COR-L47 (cell line): ENCODE measurements at places on chromosomes 1 and 21.
A peak's percentile ranks its signal among the peaks of the same experiment; 100 is the strongest.

DNA sequence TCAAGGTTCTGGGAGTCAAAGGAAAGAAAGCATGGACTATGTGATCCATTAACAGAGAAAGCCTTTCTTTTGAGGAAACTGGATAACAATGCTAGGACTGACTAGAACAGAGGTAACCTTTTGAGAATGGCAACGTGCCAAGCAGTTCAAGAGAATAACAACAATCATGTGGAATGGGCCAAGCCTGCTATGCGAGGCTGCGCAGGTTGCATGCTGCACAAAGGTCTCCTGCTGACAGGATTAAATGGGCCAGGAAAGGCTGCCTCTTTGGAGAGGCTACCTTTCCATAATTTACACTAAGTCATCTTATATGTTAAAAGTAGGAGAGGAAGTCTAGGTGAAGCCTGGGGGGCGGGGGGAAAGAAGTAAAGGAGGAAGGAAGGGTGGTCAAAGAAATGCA, 5.8 kb downstream of the PCNX2 start:
- DNase-seq = peak; percentile 68

DNA sequence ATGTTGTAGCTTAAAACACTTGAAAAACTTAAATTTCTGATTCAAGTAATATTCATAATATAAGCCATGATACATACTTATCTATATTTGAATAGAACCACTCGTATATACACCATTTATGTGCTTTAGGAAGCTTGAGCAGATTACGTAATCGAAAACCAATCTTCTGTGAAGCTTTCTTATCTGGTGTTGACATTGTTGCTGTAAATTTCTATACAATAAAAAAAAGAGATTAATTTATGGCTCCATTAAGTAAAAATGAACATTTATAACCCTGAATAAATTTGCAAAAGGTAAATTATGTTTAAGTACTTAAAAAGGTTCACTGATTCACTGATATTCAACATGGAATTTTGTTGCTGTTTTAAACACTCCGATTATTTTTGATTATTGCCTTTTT, 21.4 kb downstream of the LIN9 start:
- DNase-seq = no peak

DNA sequence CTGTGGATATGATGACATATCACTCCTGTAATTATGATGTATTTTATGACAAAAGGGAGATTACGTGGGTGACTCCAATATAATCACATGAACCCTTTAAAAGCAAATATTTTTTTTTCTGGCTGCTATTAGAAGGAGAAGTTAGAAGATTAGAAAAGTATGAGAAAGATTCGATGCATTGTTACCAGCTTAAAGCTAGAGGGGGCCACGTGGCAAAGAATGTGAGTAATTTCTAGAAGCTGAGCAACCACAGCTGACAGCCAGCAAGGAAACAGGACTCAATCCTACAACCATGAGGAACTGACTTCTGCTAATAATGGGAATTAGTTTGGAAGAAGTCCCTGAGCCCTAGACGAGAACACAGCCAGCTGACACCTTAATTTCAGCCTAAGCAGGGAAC, 56.3 kb upstream of the C1orf87 start:
- DNase-seq = no peak

GRCh38 chr1:41728403-41729202, 190.1 kb downstream of the HIVEP3 start:
- no peak for DNase-seq

- DNase-seq = no peak
Observed at GRCh38 chr1:200118779-200119505, 91.4 kb downstream of the NR5A2 start.

- DNase-seq = no peak
Observed at GRCh38 chr1:19138958-19139581, 71.0 kb downstream of the UBR4 start.

- DNase-seq = no peak
Observed at GRCh38 chr1:43634721-43635120, 15.2 kb upstream of the KDM4A start.

- DNase-seq = no peak
Observed at GRCh38 chr1:45621501-45621836, 2.4 kb downstream of the CCDC17 start.

DNA sequence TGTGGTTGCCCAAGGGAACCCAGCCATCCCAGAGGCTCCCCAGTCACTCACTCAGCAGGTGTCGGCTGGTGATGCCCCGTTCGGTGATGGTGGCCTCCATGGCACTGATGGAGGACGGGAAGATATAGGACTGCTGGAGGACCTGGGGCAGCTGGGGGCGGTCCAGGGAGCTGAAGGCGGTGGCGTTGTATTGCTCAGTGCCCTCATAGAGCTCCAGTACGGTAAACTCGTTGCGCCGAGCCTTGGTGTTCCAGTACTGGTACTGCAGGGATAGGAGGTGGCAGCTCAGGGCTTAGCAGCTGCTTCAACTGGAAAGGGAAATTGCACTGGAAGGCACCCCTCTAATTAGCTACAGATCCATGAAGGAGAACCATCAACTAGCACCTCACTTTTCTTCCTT, 12.5 kb upstream of the UBR4 start:
- DNase-seq = no peak

GRCh38 chr1:42974767-42975437, 16.2 kb upstream of the SLC2A1 start:
- no peak for DNase-seq

DNA sequence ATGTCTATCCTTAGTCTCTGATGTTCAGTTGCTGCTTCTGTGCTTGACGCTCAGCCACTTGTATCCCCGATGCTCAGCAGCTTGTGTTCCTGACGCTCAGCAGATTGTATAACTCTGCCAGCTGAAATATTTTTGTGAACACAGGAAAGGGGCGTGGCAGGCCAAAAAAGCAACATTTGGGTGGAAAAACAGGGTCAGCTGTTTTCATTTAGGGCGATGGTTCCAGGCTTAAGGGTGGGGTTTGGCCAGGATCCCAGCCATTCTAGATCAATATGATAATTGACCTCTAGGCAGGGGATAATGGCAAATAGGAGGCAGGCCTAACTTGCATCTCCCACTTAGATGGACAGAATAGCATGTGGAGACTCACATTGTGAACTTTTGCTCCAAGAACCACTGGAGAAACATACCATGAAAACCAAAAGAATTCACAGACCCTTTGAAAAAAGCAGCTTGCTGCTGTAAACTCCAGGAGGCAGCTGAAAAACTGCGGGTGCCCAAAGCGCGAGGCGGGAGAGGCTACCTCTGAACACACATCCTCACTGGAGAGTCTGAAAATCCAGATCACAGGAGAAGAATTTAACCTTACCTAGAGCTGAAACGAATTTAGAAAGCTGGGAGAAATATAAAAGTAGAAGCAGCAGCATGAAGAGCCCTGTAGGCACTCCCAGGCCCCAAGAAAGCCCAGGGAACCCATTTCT, 58.3 kb downstream of the ZNF648 start:
- no peak for DNase-seq

DNA sequence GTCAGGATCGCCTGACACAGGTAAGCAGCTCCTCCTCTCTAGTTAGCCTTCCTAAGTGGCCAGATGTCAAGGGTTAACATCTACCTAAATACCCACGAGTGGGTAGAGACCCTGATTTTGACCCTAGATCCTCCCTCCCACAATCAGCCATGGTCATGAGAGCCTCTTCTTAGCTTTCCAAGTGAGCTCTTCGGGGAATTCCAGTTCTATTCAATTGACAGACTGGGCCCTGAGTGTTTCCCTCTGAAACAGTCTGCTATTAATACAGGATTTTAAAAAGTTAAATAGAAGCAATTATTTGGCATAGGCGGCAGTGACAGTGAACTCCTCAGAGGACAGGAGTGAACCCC, 28.1 kb downstream of the C2CD2 start:
- no peak for DNase-seq

- DNase-seq = no peak
Observed at GRCh38 chr1:109281680-109282496, 1.1 kb downstream of the PSRC1 start.

DNA sequence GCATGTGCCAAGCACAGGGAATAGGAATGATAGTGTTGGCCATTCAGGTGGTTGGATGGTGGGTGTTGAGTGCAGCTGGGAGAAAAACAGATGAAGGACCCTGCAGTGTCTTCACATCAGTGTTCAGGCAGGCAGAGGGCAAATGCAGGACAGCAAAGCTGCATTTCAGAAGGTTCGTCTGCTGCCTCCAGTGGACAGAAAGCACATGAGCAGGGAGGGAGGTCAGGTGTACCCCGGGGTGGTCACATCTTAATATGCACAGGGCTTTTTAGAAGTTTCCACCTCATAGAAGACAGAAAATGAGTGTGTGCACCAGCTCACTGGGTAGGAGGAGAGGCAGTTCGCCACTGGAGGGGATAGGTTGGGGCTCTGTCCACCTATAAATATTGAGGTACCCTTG, 184.9 kb downstream of the SLC35F3 start:
- no peak for DNase-seq

GRCh38 chr1:66207484-66207883, 326.5 kb upstream of the SGIP1 start:
- DNase-seq = peak; percentile 1

- no peak for DNase-seq
Observed at GRCh38 chr21:46018615-46019014, 37.0 kb downstream of the COL6A1 start.

DNA sequence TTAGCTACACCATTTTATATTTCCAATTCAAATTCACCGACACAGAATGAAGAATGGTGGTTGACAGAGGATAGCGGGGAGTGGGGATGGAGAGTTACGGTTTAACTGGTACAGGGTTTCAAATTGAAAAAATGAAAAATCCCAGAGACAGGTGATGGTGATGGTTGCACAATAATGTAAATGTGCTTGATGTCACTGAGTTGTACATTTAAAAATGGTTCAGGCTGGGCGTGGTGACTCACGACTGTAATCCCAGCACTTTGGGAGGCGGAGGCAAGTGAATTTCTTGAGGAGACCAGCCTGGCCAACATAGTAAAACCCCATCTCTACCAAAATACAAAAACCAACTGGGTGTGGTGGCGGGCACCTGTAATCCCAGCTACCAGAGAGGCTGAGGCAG, 31.2 kb upstream of the SHCBP1L start:
- DNase-seq = no peak

GRCh38 chr1:4724695-4725250, 70.4 kb downstream of the AJAP1 start:
- no peak for DNase-seq

DNA sequence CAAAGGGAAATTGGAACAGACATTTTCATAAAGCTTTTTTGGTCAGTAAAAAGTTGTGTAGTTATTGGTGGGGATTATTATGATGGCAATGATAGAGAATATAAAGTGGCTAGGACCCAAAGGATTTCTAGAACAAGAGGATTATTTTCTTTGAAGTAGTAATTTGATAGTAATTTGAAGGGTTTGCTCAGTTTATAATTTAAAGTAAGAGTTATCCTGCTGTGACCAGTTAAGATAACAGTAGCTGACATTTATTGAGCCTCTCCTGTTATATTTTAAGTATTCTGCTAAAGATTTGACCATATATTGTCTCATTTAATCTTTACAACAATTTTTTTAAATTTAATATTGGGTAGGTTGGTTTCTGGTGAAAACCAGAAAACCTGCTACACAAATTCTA, 14.7 kb downstream of the CAPZA1 start:
- DNase-seq = no peak

- no peak for DNase-seq
Observed at GRCh38 chr1:174022976-174023277, 770 bp upstream of the RC3H1 start.

GRCh38 chr1:85554630-85555327, 25.8 kb upstream of the CCN1 start:
- DNase-seq = no peak

DNA sequence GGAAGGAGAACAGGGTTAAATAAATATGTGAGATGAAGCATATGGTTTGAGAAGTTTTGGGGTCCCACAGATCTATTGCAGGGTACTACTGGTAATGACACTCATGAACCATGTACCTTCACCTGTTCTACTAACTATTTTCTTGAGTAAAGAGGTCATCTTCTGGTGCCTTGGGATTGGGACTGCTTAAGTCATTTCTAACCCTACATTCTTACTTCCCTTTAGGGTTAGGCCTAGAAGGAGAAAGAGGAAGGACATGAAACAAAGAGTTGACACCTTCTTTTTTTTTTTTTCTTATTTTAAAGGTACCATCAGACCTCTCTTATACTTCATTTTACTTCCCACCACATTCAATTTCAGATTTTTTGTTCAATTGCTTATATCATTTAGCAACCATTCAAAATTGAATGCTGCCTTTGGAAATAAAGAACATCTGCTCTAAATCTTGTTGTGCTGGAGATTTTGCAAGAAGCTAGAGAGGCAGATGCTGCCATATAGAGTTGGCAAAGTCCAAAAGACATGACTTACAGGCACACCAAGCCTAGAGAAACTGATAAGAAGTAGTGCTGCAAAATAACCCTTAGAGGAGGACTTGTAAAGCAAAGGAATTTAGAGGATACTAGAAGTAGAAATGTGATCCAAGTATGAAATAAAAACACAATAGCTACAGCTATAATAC, 374.4 kb upstream of the ST6GALNAC5 start:
- no peak for DNase-seq

DNA sequence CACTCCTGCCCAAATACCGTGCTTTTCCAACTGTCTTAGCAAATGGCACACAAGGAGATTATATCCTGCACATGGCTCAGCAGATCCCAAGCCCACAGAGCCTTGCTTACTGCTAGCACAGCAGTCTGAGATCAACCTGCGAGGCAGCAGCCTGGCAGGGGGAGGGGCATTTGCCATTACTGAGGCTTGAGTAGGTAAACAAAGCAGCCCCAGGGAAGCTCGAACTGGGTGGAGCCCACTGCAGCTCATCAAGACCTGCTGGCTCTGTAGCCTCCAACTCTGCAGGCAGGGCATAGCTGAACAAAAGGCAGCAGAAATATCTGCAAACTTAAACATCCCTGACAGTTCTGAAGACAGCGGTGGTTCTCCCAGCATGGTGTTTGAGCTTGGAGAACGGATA, 70.1 kb upstream of the PTBP2 start:
- DNase-seq = peak; percentile 64

DNA sequence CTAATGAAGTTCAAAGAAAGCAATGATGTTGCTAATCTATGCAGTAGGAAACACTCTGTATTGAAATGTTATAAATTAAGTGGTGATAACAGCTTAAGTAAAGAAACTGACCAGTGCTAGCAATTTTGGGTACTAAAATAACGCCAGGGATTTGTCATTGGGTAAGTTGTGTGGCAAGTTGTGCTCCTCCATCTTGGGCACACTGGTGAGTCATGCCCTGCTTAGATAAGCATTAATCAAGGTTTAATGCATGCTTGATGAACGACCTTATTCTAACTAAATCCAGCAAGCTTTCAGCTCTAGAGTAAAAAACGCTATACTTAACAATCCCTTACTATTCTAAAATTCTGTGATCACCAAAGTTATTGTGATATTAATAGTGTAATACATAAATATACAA, 25.2 kb downstream of the VAMP4 start:
- DNase-seq = no peak

GRCh38 chr1:168454211-168454815, 89.5 kb downstream of the XCL2 start:
- no peak for DNase-seq

DNA sequence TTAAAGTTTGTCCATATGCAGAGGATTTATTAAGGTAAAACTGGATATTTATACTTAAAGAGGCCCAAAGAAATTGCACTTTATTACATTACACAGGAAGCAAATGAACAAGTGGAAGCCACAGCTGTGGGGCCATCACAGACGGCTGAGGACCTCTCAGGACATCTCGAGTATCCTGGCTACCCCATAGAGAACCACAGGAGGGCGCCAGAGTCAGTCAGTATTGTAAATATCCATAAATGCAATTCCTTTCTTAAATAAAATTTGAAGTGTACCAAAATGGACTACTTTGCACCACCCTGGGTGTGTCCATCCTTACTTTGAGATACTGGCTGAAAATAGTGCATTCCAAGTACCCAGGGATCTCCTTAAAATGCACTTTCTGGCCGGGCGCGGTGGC, 257.2 kb downstream of the MRPL39 start:
- DNase-seq = no peak
